ENCODE measurements at places on chromosomes 11 and 22.

- no peak for DNase-seq
Measured at GRCh38 chr11:35246745-35247144, 107.8 kb downstream of the CD44 start.

DNA sequence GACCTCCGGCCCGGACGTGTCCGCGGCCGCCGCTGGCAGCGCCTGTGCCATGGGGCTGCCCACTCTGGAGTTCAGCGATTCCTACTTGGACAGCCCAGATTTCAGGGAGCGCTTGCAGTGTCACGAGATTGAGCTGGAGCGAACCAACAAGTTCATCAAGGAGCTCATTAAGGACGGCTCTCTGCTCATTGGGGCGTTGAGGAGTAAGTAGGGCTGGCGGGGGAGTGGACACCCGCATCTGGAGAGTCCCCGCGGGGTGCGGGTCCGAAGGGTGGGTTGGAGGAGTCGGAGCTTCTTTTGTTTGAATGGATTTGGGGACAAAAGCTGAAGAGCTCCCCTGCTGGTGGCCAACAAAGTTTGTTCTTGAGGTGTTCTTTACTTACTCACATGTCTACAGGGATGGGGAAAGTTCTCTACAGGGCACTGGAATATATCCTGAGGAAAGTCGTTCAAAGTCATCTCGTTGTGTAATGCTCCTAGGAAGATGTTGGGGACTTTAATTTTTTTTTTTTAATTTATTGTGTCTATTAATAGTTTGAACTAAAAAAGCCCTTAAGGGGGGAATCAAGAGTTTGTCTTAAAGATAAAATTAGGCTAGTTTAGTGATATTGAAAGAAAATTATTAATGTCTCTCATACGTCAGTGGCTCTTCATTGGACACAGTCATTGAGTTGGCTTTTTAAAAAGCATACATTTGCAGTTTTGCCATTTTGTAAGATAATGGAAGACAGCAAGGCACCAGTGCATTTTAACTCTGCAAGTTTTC, 725 bp downstream of the ARHGAP42 start:
- peak; percentile 8 for DNase-seq

- DNase-seq: no peak
Measured at GRCh38 chr11:102757823-102758549, 22.4 kb downstream of the MMP10 start.

DNA sequence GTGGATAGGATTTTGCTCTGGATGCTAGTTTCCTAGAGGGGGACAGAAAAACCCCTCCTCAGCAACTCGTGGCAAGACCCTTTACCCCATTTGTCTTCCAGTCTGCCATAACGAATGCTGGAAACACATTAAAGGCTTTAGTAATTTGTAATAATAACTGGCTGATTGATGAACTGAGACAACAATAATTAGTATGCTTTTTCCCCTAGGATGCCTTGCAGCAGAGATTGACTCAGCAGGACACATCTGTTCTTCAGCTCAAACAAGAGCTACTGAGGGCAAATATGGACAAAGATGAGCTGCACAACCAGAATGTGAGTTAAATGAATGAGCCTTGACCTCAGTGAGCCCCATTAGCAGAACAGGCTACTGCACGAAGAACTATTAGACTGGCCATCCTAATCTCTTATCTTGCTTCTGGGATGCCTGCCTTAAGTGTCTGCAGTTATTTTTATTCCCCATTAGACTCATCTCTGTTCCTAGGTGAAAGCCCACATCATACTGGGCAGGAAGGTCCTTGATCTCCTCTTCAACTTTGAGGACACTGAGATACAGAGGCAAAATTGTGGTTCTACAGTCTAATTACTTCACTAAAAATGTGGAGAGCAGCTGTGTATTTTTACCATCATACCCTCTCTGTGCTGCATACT, 32.9 kb upstream of the DLAT start:
- DNase-seq: no peak

DNA sequence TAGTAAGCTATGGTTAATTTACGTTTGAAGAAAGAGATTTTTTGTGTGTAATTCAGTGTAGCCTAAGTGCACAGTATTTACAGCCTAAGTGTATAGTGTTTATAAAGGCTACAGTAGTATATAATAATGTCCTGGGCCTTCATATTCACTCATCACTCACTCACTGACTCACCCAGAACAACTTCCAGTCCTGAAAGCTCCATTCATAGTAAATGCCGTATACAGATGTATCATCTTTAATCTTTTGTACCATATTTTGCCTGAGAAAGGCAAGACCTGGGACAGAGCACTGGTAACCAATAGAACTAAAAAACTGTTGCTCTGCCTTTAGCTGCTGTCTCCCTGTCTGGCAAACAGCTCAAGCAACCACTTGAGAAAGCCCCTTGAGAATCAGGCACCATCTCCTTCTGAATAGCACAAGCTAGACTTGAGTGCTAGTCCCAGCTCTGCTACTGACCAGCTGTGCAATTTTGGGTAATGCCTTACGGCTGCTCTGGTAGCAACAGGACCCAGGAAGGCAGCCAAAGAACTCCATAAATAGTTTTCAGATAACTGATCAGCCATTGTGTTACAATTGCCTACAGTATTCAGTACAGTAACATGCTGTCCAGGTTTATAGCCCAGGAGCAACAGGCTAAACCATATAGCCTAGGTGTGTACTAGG, 131.3 kb downstream of the KCNC1 start:
- no peak for DNase-seq

GRCh38 chr22:19884954-19885751, 30.5 kb upstream of the GNB1L start:
- DNase-seq: no peak

GRCh38 chr22:20990184-20991180, 8.4 kb downstream of the LZTR1 start:
- DNase-seq: no peak

GRCh38 chr11:30328681-30329080, 5.8 kb downstream of the ARL14EP start:
- no peak for DNase-seq

Data from activated naive CD4-positive, alpha-beta T cell treated with anti-CD3 and anti-CD28 coated beads for 36 hours (primary cell).